ENCODE measurements at places on chromosomes 1 and 21.
A peak's percentile ranks its signal among the peaks of the same experiment; 100 is the strongest.

GRCh38 chr1:206705726-206706297 lies 21.1 kb downstream of the MAPKAPK2 start:
- no peak for DNase-seq

DNA sequence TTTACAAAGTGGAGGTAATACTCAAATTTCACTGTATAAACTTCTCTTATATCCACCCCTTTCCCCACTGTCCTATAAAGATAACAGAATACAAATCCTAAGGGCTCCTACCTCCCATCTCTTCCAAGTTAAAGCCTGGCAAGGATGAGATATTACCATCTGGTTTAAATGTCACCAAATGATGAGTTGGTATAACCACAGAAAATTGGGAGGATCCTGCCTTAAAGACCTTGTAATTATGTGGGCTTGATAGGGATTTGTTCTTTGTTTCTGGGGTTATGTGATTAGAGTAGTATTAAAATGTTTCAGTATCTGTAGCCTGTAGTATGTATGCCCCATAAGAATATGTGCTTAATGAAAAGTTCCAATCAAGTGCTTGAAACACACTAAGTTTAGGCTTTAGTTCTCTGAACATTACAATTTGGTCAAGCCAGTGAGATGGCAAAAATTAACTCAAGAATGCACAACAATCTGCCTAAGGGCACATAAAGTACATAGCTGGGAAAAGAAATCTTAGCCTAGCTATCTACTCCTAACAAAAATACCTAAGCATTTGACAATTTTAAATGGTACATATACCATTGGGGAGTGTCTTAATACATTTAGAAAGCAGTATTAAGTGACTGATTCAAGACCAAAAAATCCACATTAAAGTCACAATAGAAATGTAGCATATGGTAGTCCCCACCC lies 14.0 kb downstream of the KDM5B start:
- no peak for DNase-seq

DNA sequence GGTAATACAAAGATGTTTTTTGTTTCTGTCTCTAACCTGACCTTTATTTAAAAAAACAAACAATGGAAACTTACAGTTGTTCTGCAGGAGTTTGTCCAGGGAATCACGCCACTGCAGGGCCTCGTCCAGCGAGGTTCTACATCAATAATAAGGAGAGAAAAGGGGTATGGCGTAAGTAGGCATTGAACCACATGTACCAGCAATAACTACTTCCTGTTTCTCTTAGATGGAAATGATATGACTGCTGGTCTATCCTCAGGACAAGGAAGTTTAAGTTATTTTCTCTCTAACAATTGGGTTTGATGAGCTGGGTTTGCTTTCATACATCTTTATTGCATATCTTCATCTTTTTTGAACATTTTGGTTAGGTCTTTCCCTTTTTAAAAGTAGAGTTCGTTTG lies 40.9 kb downstream of the RGS5 start:
- DNase-seq: no peak

GRCh38 chr1:240508950-240509349 lies 103.0 kb downstream of the GREM2 start:
- DNase-seq: no peak

DNA sequence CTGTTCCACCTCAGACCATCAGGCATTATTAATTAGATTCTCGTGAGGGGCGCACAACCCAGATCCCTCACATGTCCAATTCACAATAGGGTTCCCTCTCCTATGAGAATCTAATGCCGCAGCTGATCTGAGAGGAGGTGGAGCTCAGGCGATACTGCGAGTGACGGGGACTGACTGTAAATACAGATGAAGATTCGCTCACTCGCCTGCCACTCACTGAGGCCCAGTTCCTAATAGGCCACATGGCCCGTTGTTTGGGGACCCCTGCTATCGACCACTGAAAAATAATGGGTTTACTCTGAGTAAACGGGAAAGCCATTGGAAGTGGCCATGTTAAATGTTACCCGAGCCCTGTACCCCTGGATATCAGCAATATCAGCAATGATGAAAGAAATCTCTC lies 65.9 kb downstream of the GRIK1 start:
- DNase-seq: no peak

DNA sequence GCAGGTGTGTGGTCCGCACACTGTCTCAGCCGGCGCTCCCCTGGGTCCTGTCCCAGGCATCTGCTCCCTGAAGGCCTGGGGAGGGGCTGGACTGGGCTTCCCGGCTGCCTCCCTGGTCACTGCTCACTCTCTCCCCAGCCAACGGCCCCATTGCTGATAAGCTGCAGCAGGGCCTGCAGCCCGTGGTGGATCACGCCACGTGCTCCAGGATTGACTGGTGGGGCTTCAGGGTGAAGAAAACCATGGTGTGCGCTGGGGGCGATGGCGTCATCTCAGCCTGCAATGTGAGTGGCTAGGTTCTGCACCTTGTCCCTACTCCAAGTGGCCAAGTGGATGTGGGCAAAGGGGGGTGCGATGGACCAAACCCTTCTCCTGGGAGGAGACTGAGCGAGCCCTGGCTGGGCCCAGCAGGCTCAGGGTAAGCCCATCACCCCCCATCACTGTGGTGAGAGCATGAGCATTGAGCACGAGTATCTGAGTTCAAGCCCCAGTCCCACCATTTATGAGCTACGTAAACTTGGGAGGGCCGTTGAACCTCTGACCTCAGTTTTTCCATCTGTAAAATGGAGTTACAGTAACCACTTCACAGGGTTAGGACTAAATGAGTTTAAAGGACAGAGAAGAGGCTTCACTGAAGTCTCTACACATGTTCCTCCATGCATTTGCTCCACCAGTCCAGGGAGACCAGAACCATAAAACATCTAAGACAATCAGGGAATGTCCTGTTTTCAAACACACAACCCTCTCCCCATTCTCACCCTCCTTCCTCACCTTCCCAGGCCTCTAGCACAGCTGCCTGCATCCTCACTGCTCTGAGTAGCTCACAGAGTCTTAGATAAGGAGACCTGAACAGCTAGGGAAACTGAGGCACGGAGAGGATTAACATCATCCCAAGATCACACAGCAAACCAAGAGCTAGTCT lies 6.5 kb downstream of the CTRC start:
- no peak for DNase-seq

GRCh38 chr21:15514073-15514946 lies 215.5 kb upstream of the USP25 start:
- no peak for DNase-seq

GRCh38 chr21:15557925-15558324 lies 171.9 kb upstream of the USP25 start:
- DNase-seq: no peak

GRCh38 chr21:32192291-32193097 lies 86.4 kb downstream of the MIS18A start:
- no peak for DNase-seq

GRCh38 chr1:230594214-230594773 lies 48.0 kb upstream of the COG2 start:
- no peak for DNase-seq

GRCh38 chr1:67817319-67817718 lies 15.9 kb downstream of the GNG12 start:
- DNase-seq: no peak

DNA sequence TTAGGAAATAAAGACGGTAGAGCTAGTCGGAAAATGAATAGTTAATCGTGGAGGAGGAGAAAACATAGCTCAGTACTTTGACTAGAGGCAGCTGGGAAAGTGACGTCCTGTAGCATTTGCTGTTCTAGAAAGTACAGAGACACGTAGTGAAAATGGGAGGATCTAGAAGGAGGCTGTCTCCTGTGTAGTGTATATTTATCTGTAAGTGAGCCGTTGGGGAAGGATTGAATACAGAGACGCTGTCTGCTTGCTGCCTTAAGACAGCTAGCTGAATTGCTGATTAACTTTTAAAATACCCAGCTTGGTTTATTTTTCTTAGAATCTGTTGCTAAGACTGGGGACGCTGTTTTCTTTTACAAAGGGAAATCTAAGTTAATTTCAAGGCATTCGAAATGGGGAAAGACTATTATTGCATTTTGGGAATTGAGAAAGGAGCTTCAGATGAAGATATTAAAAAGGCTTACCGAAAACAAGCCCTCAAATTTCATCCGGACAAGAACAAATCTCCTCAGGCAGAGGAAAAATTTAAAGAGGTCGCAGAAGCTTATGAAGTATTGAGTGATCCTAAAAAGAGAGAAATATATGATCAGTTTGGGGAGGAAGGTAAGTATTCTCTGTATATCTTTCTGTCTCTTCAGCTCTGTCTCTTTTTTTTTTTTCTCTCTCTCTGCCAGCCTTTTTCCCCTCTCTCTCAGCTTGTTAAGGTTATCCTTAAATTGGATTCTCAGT lies at the start of gene DNAJB4:
Gene DNAJB4, plus strand, starts transcription at position 221 of the 729 bp plus-strand sequence. Its CDS starts 172 bp downstream, at position 393.
- peak; percentile 47 for DNase-seq
